Putamen (tissue), 1 donor: ENCODE measurements at places on chromosomes 1 and 21.

DNA sequence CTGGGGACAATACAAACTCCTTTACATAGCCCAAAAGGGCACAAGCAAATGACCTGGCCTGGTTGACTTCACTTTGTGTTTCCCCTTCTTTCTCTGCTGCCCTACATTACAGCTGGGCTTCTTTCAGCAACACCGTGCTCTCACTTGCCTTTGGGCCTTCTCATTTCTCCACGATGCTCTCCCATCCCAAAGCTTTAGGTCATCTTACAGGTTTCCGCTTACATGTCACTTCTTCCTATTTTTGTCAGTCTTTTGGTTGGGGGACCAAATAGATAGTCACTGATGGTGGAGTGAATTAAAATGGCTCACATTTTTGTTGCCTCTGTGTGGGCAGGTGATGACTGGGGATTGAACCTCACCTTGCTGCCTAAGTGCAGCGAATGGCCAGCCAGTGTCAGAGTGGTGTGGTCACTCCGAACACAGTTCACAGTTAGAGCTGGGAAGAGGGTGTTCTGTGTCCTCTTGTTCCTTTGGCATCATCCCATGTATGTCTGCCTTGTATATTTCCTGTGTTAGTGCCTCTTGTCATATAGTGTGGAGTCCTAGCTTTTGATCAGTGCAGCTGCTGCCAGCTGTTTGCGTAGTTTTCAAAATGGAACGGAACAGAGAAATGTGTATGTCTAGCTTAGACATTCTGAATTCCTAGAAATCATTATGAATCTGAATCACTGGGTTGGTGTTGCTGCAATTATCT is 134.8 kb downstream of the NOS1AP start:
- DNase-seq = no peak

DNA sequence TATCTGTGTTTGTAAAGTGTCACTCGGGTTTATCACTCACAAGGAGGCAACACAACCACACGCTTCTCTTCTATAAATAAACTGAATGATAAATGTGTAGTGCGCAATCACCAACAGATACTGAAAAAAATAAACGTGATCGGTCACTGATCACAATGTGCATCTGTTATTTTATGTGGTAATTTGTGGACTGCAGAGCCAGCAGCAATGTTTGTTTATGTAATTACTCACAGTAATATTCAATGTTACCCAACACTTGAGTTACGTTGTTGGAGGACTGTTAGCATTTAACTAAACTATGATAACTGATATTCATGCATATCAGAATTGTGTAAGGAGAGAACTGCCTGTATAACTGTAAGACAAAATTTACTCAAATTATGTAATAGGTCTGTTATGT is 129.6 kb downstream of the USH2A start:
- no peak for DNase-seq

DNA sequence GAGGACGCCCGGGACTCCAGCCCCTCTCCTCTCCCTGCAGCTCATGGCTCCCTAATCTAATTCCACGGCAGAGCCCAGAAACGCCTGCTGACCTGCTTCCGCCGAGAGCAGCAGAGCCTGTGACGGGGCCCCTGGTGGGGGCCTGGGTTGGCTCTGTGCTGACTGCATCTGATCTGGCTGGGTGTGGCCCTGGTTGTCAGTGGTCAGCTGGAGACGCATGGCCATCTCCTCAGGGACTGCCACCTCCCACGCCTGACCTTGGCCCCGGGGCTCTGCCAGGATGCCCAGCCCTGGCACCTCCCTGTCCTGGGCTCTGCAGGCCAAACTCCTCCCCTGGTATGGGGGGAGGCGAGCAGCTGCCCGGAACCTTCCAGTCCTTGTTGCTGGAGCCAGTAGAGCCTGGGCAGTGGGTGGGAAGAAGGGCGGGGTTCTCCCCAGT is 1.1 kb upstream of the PLCH2 start:
- DNase-seq = no peak

- no peak for DNase-seq
These were observed 51.2 kb upstream of the RGS7 start for GRCh38 chr1:241408170-241408569.

DNA sequence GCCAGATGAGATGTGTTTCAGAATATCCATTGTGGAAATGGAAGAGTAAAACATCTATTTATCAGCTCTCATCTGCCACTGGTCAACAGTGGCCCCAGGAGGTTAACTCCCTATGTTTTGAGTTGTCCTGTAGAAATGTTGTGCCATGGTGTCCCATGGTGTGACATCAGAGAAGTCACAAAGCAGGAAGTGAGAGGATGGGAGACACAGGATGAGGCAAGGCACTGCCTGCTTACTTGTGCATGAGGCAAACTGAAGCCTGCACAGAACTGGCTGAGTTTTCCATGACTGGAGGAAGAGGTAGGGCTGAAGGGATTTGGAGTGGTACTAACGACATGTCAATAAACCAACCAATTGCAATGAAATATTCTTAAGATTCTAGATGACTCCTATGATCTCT is 131.5 kb upstream of the ZNF644 start:
- no peak for DNase-seq

GRCh38 chr1:7299329-7299799 is 471.7 kb upstream of the VAMP3 start:
- DNase-seq = peak; percentile 45

DNA sequence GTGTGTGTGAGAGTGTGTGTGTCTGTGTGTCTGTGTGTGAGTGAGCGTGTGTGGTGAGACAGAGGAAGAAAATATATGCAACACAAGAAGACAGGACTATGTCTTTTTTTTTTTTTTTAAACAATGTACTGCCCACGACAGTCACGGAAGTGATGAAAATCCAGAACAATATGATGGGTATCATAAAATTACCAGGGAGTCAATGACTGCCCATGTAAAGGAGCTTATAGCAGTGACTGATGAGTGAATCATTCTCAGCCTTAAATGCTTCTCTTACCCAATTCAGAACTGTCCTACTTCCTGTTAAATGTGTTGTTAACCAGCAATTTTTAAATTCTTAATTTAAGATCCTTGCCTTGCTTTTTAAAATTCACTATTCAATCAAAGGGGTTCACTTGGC is 46.6 kb downstream of the RGS7 start:
- DNase-seq = no peak

DNA sequence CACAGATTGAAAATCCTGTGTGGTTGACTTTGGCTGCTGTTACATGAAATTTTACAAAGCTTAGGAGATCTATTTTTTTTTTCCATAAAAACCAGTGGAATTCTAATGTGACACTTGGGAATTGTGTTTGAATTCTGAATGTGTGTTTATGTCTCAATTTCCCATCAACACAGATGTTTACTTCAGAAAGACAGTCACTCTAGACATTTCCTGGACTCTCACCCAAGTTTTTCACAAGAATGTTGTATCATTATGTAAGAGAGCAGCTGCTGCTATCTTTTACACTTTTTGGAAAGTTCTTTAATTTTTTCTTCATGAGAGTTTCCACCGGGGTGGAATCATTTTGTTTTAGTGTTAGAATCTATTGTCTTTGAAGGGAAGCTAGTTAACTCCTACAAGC is 210.1 kb downstream of the GIPC2 start:
- DNase-seq = no peak

DNA sequence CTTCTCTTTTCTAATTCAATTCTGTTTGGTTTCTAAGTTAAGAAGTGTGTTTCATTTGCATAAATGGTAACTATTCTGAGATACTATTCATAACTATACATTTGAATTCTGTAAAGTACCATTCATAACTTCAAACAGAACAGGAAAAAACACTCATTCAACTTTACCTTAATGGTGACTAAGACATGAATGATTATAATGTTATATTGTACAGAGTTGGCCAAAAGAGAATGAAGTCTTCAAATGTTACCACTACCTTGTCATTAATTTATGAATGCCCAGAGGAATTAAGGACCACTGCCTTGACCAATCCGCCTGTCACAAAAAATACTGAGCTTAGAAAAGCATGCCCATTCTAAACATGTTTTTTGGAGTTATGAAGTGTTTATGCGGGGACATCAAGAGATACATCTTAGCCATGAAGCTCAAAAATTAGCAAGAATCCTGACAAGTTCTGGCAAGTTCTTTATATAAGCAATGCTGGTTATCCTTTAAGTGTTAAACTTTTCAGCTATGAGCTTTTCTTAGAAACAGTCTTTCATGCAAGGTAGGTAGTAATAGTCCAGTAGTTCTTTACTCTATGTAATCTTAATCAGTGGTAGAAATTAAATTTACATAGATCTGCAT is 7.9 kb downstream of the WASF2 start:
- no peak for DNase-seq

DNA sequence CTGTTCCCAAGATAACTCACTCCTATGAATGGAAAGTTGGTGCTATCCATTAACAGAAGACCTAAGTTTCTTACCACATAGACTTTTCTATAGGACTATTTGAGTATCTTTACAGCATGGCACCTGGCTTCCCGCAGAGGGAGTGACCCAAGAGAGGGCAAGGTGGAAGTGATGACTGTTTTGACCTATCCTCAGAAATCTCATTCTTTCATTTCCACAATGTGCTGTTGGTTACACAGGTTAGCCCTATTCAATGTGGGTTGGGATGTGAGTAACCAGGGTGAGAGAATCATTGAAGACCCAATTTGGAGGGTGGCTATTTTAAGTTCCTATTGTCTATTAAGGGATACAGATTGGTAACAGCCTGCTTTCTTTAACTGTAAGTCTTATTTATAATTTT is 38.3 kb upstream of the NEXN start:
- no peak for DNase-seq
